ENCODE measurements at places on chromosomes 6 and 20.

DNA sequence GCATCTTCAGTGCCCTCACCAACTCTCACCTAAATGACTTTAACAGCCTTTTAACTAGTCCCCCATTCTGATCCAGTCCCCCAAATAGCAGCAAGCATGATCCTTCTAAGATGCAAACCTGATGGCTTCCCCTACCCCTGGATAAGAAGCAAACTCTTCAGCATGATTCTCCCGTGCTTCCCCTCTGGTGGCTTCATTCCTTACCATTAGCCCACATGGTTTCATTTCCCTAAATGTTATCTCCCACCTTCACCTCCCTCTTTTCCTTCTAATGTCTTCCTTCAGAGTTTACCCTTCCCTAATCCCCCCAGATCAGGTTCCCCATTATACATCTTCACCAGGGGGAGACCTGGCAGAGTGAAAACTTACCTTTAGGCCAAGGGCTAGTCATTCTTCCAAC is 4.0 kb upstream of the RAB5IF start:
- DNase-seq = no peak

GRCh38 chr6:139981768-139982181 is 607.3 kb upstream of the CITED2 start:
- no peak for DNase-seq

GRCh38 chr6:67073938-67074337 is 1366.9 kb upstream of the EYS start:
- no peak for DNase-seq

- no peak for DNase-seq
Observed at GRCh38 chr20:23450877-23451276, 1.8 kb downstream of the CST11 start.

- no peak for DNase-seq
Observed at GRCh38 chr20:37309936-37310590, 20.6 kb downstream of the MANBAL start.

GRCh38 chr6:2708456-2708855 is 42.3 kb downstream of the MYLK4 start:
- no peak for DNase-seq

GRCh38 chr6:153101461-153101860 is 29.6 kb downstream of the RGS17 start:
- no peak for DNase-seq

DNA sequence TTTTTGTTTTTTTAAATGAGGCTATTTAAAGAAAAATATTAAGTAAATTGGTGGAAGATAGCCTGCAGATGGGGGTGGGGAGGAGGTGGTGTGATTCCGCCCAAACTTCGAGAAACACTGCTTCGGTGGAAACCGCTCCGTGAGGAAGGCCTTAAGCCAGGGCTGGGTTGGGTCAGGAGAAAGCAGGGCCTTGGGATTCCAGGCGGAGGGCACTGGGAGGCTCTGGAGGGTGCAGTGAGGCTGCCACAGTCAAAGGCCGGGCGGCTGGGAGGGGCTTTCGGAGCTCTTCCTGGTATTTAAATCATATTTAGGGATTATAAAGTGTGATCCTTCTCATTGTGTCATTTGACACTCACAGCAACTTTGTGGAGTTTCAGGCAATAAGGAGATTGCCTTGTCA is 22.2 kb upstream of the SCRT2 start:
- DNase-seq = no peak

GRCh38 chr6:170210651-170211403 is 80.1 kb downstream of the DLL1 start:
- DNase-seq = no peak

DNA sequence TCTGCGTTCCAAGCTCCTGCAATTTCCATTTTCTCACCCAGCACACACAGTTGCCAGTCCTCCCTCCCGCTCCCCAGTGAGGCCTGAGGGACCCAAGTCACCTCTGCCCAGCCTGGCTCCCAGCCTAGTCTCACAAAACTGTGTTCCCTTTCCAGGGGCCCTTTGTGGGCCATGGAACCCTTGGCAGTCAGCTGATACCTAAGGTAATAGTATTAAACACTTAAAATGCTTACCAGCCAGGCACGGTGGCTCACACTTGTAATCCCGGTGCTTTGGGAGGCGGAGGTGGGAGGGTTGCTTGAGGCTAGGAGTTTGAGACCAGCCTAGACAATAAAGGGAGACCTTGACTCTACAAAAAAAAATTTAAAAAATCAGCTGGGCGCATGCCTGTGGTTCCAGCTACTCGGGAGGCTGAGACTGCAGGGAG is 3.2 kb upstream of the RBM38 start:
- DNase-seq = no peak

DNA sequence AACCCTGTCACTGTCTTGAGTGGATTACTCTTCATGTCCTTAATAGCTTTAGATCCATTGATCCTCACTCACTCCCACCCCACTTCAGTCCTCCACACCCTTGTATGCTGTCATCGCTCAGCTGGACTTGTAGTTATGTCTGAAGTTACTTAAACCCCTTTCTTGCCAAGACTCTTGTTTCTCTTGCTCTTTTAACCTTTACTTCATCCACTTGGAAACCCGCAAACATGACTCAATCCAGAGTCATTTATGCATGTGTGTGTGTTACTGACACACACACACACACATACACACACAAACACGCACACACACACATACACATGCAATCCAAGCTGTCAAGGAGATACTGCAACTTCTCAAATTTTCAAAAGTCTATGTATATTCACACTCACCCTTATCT is 341.8 kb downstream of the SYNE1 start:
- DNase-seq = no peak

DNA sequence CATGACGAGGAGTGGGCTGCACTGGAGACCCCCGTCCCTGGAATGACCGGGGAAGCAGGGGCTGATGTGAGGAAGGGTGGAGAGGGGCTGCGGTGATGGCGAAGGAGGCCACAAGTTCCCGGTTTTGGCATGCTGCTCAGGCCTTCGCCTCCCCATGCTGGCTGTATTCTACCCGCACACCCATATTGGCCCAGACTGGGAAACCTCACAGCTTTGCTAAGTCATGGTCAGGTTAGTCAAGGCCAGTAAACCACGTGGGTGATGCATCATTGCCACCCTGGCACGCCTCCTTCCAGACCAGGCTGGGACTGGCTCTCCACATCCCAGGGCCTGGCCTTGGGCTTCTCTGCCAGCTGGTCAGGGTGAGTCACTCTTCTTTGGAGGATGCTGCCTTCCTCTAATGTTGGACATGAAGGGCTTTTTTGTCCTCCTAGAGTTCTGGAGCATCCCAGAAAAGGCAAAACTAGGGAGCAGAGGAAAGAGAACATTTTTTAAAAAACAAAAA is 53.8 kb downstream of the PCNA start:
- DNase-seq = no peak

DNA sequence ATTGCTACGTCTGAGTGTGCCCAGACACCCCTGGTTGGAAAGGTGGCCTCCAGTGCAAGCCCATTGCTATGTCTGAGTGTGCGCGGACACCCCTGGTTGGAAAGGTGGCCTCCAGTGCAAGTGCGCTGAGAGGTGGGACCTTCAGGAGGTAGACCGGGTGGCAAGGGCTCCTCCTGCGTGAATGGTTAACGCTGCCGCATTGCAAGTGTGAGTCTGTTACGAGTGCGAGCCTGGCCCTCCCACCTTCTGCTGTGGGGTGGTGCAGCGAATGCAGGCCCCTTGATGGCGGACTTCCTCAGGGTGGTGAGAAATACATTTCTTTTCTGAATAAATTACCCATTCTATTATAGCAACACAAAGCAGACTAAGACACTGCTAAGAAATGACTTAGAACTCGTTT is 208.8 kb downstream of the DLL1 start:
- DNase-seq = no peak

- no peak for DNase-seq
Observed at GRCh38 chr20:18663932-18664331, 76.1 kb downstream of the DTD1 start.

DNA sequence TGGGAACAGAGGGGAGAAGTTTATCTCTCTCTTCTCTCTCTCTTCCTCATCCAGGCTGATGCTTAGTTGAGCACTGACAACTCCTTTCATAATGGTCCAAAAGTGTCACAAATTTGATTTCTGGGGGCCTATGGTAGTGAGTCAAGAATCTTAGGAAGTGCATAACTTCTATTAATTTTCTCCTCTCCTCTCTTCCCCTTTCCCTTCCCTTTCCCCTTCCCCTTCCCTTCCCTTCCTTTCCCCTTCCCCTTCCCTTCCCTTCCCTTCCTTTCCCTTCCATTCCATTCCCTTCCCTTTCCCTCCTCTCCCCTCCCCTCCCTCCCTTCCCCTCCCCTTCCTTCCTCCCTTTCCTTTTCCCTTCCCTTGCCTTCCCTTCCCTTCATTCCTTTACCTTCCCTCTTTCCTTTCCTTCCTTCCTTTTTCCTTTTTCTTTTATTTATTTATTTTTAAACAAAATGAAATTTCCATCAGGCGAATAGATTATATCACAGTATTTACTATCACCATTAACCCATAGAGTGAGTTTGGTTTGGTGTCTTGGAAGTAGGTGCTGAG is 56.9 kb upstream of the JAG1 start:
- no peak for DNase-seq

- DNase-seq = peak; percentile 33
Observed at GRCh38 chr6:26033941-26034354, 53.3 kb upstream of the HFE start.

GRCh38 chr20:53387983-53388675 is 205.5 kb downstream of the ZNF217 start:
- peak; percentile 34 for DNase-seq

DNA sequence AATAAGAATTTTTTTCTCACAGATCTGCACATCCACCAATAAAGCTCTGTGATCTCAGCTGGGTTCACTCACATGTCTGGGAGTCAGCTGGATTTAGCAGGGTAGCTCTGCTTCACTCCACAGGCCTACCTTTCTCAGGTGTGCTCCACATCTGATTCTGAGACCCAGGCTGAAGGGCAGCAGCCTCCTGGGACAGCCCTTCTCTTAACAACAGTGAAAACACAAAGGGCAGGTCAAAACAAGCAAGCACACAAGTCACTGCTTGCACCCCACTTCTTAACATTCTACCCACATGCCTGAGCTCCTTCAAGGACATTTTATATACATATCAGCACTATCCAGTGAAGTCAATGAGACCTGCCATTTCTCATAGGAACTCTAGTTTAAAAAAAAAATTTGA is 96.0 kb upstream of the MAP3K4 start:
- DNase-seq = no peak

GRCh38 chr6:5998711-5999687 is 7.7 kb downstream of the NRN1 start:
- no peak for DNase-seq

- DNase-seq = no peak
Observed at GRCh38 chr6:22670605-22671004, 101.2 kb downstream of the HDGFL1 start.

DNA sequence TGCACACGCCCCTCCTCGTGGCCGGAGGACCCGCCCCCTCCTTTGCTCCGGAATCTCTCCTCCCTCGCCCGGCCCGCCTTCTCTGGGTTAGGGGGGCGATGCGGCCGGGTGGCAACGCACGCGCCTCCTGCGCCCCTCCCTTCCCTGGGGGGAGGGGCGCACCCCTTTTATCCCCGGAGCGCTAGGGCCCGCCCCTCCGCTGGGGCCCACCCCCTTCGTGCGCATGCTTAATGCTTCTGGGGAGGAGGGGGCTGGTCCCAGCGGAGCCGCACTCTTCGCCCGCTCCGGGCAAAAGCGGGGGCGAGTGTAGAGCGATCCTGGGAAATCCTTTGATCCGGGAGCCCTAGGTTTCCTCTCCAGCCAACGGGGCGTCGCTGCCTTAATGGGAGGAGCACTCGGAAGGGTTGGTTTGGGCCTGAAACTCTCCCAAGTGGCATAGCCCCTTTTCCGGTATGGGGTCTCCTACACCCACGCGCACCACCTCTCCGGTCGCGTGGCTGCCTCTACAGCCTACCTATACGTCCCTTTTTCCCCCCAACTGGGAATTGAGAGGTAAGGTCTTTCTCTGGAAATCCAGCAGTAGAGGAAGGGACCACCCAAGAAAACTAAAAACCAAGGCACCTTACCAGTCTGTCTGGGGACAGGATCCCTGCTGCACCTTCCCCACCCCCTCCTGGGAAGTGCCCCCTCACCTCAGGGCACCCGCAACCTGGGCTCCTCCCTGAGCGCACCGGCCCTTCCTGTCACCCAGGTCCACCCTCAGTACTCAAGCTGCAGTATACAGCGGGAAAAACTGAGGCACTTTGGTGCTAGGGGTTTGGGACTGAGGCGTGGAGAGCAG is 2.1 kb downstream of the SOX12 start:
- peak; percentile 79 for DNase-seq

Measured in CD4-positive, alpha-beta T cell treated with Interleukin-21 for 1 hour (primary cell).